ENCODE measurements at places on chromosomes 13 and 19.

- no peak for DNase-seq
These were observed 122.9 kb upstream of the MAB21L1 start for GRCh38 chr13:35599384-35599783.

GRCh38 chr13:99659226-99659625, 158.0 kb downstream of the TM9SF2 start:
- peak; percentile 6 for DNase-seq

DNA sequence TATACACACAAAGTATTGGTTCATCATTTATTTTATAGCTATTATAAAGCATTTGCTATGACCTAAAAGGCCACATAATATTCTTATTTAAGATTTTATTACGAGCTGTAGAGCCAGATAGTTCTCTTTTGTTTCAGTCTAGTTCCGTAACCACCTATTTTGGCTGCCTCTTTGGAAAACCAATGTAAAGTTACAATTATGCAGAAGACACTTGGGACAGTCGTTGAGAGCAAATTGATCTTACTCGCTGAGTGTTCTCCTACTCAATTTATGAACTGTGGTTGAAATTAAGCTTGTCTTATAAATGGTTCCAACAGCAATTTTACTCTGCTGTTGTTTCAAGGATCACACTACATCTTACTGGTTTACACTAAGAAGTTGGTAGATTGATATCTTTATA, 122.3 kb downstream of the SLC7A1 start:
- no peak for DNase-seq

- no peak for DNase-seq
These were observed 212.8 kb upstream of the KLF12 start for GRCh38 chr13:74346960-74347359.

DNA sequence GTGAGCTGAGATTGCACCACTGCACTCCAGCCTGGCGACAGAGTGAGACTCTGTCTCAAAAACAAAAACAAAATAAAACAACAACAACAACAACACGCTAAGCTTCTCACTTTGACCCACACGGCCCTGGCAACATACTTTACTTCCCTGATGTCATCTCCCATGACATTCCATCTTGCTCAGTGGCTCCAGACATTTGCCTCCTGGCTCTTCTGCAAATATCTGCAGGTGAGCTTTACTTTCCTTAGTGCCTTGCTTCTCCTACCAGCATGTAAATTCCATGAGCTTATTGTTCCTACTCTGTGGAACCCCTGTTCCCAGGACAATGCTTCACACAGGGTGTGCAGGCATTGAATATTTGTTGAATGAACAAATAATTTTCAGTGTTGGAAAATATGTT, 205.6 kb upstream of the TMTC4 start:
- DNase-seq = no peak

- no peak for DNase-seq
These were observed 319.5 kb upstream of the OBI1 start for GRCh38 chr13:78978381-78978998.

DNA sequence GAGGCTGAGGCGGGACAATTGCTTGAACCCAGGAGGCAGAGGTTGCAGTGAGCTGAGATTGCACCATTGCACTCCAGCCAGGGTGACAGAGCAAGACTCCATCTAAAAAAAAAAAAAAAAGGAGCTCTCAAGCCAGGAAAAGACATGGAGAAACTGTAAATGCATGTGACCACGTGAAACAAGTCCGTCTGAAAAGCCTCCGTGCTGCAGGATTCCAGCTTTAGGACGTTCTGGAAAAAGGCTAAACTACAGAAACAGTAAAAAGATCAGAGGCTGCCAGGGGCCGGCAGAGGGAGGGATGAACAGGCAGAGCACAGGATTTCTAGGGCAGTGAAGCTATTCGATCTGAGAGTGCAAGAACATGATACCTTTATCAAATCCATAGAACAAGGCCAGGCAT, 40.7 kb upstream of the NDUFS7 start:
- no peak for DNase-seq

- DNase-seq = peak; percentile 62
These were observed 13.3 kb upstream of the MISP start for GRCh38 chr19:737591-738093.

- no peak for DNase-seq
These were observed 15.6 kb downstream of the AP3D1 start for GRCh38 chr19:2135474-2136402.

DNA sequence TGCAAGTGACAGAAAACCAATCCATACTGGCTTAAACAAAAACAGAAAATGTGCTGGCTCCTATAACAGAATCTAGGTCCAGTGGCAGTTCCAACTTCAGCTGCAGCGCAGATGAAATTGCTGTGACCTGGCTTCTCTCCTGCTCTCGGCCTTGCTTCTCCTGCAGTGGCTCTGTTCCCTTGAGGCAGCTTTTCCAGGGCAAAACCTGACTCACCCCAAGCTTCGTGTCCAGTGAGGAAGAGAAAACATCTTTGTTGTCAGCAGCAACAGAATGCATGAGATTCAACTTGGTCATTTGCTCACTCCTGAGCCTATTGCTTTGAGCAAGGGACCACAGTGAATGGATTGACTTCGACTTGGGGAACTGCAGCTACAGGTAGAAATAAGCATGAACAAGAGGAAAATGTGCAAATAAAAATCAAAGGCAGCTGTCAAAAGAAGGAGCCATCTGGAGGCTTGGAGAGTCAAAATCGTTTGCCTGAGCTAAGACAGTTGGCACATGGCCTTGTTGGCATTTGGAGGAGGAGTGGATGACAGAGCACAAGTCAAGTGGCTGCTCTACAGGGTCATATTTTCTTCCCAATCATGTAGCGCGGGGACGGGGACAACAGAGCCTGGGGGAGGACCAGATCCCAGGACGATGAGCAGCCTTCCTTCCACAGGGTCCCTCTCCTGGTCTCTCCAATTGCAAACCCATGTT, 523.4 kb downstream of the FGF9 start:
- DNase-seq = no peak

DNA sequence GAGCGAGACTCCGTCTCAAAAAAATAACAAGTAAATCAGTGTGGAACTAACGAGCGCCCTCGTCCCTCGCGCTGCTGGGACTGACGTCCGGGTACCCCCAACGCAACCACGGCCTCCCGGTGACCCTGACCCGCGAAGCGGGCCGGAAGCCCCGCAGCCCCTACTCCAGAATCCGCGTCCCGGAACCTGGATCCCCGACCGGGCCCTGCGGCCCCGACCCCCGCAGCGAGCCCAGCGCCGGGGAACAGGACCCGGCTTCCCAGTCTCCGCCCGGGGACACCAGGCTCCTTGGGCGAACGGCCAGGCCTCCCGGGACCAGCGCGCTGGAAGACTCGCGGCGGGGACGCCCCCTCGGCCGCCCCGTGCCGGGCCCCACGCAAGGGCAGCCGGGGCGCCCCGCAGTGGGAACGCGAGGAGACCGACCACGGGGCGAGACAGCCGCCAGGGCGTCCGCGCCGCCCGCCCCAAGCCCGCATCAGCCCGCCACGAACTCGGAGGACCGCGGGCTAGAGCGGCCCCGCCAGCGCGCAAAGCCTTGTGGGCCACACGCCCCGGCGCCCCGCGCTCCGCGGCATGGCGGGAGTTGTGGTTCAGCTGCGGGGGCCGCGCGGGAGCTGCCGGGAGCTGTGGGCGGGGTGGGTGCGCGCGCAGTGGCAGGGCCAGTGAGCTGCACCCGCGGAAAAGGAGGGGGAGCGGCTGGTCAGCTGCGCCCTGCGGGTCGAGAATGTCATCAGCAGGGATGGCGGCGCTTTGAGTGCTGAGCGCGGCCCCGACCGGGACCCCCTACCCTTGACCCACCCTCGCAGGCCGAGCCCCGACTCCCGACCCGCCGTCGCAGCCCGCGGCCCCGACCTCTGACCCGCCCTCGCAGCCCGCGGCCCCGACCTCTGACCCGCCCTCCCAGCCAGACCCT, 7.5 kb upstream of the MADCAM1 start:
- peak; percentile 93 for DNase-seq

- DNase-seq = no peak
These were observed 23.9 kb downstream of the CCDC70 start for GRCh38 chr13:51885651-51886050.

DNA sequence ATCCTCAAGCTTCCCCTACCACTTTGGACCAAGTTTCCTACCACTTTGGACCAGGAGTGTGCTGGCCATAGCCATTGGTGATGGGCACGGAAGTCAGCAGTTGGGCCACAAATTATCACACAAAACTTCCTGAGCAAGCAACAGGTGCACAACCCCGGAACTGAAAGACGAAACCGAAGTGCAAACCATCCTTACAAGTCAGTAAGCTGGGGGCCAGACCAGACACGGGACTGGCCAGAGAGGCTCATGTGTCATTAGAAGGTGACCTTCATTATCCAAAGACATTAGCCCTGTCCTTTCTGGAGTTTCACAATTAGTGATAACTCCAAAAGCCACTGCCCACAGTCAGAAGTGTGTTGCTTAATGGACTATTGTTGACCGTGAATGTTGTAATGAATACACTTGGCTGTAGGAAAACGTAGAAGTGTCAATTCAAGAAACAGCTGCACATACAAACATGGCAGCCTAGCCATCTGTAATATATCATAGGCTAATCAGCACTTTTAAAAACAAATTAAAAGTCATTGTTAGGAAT, 244.1 kb upstream of the IRS2 start:
- no peak for DNase-seq

DNA sequence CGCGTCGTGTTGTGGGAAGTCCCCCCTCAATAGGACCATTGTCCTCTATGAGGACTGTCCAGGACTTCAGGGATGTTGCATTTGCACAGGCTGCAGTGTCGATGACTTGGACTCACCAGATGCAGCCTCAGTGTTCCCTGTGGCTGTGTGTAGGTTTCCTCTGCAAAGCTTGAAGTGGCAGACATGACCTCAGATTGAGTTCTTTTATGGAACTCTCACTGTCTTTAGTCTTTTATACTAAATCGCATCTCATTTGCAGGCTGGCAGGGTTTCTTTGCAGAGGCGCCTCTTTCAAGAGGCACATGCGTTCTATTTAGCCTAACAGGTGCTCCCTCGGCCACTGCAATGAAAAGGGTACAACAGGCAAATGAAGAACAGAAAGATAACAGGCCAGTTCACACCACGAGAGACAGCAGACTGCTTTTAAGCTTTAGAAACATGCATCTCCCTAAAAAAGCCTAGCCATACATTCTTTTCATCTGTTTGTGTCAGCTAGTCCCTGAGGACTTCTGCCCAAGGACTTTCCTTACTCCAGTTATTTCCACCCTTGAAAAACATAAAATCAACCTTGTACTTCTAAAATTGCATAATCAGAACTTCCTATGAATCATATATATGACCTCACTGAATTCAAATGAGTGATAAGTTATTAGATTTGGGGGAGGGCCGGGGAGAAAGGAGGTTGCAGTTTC, 118.4 kb downstream of the RAB20 start:
- no peak for DNase-seq

GRCh38 chr13:97005625-97006262, 11.5 kb upstream of the OXGR1 start:
- no peak for DNase-seq

DNA sequence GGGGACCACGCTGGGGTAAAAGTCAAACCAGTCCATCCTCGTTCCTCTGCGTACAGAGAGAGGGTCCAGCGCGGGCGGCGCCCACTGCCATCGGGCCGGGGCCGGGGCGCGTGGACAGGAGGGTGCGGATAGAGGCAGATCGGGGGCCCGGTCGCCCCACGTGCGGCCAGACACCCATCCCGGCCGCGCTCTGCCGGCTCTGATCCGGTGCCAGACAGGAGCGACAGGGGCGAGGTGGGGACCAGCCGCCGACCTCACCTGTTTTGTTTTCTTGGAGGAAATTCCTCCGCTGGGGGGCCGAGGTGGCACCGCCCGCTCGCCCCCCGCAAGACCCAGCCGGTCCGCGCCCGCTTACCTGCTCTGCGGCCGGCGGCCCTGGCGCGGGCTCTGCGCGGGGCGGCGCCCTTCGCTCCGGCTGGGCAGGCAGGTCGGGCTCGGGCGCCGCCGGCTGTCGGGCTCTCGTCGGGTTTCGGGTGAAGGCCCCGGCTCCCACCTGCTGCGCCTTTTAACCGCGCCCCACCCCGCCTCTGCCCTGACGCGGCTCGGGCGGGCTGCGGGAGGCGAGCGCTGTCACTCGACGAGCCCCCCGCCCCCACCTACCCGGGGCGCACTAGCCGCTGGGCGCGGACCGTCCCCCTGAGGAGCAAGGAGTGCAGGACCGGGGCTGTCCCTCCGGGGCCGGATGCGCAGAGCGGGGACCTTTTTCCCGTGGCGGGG, at the start of gene GJB6:
Gene GJB6 (minus strand): TSS at position 481 of the 717 bp plus-strand sequence. CDS start 8,839 bp downstream, outside the sequence.
- peak; percentile 63 for DNase-seq

DNA sequence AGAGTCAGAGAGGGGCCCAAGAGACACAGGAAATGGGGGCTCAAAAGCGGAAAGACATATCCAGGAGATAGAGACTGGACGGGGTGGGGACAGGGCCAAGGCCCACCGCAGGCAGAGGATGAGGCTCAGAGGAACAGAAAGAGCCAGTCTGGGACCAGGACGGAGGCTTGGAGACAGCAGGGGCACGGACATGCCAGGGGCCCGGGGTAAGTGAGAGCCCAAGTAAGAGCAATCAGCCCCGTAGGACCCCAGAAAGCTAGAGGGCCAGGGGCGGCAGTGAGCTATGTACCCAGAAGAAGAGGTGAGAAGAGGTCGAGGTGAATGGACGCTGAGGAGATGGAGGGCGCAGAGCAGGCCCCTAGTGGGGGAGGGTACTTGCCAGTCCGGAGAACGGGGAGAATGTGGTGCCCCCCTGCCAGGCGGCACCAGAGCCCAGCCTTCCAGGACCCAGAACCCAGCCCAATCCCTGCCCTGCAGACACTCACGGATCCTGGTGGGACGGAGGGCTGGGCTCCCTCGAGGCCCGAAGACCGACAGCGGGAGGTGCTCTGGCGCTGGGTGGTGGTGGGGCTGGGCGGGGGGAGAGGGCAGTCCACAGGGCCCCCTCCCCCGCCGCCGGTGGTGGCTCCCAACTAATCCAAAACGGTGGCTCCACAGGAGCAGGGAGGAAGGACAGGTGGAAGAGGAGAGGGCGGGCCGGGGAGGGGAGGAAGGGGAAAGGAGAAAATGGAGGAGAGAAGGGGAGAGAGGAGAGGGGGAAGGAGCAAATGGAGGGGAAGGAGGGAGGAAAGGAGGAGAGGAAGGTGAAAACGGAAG, 1.0 kb downstream of the GRIK5 start:
- DNase-seq = no peak

GRCh38 chr19:58546019-58546530, 2.2 kb downstream of the TRIM28 start:
- DNase-seq = no peak

GRCh38 chr19:40702337-40703012, 12.0 kb upstream of the NUMBL start:
- no peak for DNase-seq

GRCh38 chr19:47619763-47620162, 10.8 kb downstream of the BICRA start:
- DNase-seq = no peak

- DNase-seq = no peak
These were observed 1.1 kb downstream of the ATP13A1 start for GRCh38 chr19:19662344-19662743.
